ENCODE measurements at places on chromosomes 3 and 15.

- DNase-seq: no peak
Measured at GRCh38 chr3:100802126-100802525, 92.8 kb downstream of the TFG start.

DNA sequence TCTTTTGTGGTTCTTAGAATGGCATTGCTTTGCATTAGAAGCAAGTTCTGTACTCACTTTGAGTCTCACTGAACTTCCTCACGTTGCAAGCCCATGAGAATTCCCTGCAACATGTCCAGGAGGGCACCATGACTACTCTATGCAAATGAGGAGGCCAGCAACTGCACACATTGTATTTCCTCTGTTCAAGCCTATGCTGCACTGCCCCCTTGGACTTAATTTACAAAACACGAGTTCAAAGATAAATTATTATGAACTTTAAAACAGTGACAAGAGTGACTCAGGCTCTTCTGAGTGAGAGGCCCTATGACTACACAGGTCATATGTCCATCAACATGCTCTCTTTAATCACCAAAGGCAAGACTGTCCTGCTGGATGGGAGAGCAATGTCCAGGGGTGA lies 484.2 kb upstream of the ATP11B start:
- no peak for DNase-seq

GRCh38 chr3:150783920-150784746 lies 21.2 kb upstream of the SIAH2 start:
- no peak for DNase-seq

DNA sequence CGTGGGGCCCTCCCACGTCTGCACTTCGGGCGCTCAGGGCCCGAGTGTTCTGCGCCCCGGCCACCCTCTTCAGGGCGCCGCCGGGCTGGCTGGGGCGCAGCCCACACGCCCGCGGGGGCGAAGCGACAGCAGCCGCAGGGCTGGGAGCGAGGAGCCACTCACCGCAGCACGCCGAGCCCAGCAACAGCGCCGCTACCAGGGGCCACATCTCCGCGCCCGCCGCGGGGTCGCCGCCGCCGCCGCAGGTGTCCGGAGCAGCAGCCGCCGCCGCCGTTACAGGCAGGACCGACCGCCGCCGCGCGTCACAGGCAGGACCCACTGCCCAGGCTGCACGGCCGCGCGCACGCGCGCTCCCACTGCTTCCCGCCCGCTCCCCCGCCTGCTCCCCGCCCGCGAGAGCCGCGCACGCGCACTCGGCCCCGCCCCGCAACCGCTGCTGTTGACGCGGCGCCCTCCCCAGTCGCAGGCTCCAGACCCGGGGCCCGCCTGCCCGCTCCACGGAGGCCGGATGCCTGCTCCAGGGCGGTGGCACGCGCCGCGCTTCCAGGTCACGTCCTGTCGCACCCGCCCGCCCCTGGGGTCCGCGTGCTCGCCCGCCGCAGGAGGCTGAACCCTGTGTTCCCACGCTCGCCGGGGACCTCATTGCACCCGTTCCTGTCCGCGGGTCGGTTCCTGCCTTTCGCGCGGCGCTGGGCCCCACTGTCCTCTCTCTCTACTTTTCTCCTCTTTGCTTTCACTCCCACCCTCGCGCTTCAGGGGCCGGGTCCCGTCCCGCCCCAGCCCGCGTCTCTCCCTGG lies at the start of gene CD47:
TSS of gene CD47 (minus strand) at position 331 of the 797 bp plus-strand sequence. CDS start at position 208, 123 bp downstream.
- peak; percentile 94 for DNase-seq

- DNase-seq: no peak
Measured at GRCh38 chr15:91116113-91117067, 16.3 kb downstream of the SV2B start.

- no peak for DNase-seq
Measured at GRCh38 chr15:47506329-47507100, 210.8 kb upstream of the SEMA6D start.

DNA sequence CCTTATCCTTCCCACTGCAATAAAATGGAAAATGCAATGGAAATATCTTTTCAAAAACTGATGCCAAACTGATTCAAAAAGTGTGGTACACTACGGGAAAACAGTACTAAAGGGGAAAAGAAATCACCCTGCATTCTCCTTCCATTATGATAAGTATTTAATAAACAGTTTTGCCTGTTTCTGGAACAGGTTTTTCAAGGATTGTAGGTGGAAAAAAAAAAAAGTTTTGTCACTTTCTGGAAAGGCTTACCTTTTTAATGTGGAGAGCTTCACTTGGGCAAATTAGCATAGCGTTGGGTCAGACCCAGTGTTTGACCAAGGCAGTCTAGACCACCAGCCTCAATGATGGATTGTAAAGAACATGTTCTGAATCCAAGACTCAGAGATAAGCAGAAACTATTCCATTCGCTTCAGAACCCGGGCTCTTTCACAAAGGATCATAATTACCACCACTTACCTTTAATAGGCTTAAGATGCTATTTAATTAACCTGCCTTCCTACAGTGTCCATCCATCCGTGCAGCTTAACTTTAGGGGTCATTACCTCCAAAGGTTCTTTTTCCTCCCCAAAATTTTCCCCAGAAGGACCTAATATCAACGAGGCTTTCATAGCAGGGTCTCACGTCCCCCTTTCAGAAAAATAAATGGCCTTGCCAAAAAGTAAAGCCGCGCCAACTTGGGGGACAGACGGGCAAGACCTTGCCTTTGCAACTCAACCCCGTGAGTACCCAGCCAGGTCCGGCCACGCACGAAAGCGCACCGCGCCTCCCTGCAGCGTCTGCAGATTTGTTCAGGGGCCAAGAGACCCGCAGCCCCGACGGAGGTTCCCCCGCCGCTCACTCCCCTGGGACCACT lies 1.0 kb downstream of the DCBLD2 start:
- DNase-seq: no peak

DNA sequence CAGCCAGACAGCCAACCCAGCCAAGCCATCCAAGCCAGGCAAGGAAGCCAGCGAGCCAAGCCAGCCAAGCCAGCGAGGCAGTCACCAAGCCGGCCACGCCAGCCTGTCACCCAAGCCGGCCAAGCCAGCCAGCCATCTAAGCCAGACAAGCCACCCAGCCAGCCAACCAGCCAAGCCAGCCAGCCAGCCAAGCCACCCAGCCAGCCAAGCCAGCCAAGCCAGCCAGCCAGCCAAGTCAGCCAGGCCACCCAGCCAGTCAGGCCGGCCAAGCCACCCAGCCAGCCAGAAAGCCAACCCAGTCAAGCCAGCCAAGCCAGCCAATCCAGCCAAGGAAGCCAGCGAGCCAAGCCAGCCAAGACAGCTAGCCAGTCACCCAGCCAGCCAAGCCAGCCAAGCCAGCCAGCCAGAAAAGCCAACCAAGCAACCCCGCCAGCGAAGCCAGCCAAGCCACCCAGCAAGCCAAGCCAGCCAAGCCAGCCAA lies 201.2 kb downstream of the GOLGA6L6 start:
- DNase-seq: no peak

- no peak for DNase-seq
Measured at GRCh38 chr3:147361454-147362420, 44.6 kb downstream of the ZIC4 start.

DNA sequence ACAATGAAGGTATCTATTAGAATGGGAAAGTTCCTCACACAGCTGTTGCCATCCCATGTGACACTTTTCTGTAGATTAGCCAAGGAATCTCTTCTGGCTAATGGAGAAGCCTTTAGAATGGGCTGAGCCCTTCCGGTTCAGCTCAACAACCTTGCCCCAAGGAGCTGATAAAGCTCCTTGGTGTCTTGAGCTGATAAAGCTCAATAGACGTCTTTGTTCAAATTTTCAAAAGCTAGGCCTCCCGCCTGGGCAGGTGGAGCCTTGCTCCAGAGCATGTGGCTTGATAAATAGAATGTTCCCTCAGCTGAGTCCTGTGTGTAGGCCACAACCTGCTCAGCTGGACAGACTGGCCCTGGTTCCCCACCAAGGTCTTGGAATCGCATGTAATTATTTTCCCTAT lies 7.2 kb upstream of the BNIP2 start:
- DNase-seq: no peak

All from stimulated activated CD8-positive, alpha-beta memory T cell treated with anti-CD3 and anti-CD28 coated beads, Interleukin-2, amount 100 ng/mL, for 1 hour (primary cell).